ENCODE measurements at places on chromosomes 6 and 20.

DNA sequence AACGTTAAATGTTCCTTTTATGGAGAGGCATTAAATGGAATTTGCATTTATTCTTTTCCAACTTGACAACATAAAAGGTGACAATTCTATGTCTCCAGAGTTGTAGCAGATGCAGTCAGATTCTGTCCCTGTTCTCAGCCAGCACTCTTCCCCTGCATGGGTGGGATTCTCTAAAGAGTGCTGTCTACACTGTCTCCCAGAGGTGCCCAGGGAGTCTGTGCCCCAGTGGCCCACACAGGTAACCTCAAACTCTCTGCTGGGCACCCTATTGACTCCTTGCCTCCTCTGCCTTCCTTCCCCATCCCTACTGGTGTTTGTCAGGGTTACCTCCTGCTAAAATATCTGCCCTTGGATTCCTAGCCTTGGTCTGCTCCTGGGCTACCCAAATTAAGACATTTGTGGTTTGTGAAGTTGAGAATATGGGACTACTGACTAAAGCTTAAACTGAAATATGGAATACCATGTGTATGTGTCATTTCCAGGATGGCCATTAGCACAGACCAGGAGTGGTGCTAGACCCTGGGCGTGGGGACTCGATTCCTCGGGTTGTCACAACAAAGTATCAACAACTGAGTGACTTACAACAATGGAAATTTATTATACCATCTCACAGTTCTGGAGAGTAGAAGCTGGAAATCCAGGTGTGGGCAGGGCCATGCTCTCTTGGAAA, 284.7 kb downstream of the CDH26 start:
- no peak for DNase-seq

- no peak for DNase-seq
These were observed 16.5 kb downstream of the PEDS1 start for GRCh38 chr20:50136822-50137599.

- DNase-seq: no peak
These were observed 32.8 kb downstream of the LRP11 start for GRCh38 chr6:149831308-149831820.

DNA sequence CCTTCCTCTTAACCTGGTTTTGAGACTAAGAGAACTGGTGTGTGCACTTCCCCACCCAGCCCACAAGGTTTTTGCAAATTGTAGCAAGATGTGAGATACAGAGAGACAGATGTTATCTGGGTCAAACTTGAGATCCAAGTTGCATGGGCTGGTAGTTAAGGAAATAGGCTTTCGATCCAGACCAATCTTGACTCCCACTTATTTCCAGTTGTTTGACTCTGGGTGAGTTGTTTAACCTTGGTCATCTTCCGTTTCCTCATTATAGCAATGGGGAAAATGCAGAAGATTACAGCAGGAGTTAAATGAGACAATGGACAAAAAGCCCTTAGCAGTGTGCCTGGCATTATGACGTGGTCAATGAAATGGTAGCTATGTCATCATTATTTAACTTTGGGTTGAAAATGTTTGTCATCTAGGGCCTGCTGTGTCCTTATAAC, 1.7 kb downstream of the SNX21 start:
- no peak for DNase-seq

DNA sequence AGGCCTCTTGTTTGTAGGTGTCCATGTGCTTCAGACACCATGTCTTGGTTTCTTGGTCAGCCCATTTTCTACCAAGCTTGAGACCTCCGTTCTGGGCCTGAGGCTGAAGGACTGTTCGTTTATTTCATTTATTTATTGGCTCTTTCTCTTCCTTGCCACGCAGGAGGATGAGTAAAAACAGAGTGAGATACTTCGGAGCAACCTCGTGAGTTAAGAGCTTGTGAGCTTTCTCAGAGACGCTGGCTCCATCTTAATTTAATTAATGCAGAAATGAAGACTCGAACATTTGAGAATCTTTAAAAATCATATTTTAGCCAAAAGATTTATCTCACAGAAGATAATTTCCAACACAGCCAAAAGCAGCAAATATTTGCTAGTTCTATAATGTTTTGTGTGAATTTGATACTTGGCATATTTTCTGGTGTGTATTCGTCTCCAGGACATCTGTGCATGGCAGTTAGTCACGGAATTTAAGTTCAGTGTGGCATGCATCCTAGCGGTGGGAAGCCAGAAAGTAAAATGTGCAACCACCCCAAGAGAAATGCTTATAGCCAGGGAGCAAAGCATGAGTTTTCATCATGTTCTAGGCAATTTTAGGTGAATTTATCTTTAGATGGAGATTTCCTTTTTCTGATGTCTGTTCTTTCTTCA, 76.0 kb downstream of the THBS2 start:
- no peak for DNase-seq

- no peak for DNase-seq
These were observed 62.6 kb upstream of the STMND1 start for GRCh38 chr6:17039266-17039665.

GRCh38 chr20:906703-907270, 9.3 kb downstream of the ANGPT4 start:
- DNase-seq: no peak

DNA sequence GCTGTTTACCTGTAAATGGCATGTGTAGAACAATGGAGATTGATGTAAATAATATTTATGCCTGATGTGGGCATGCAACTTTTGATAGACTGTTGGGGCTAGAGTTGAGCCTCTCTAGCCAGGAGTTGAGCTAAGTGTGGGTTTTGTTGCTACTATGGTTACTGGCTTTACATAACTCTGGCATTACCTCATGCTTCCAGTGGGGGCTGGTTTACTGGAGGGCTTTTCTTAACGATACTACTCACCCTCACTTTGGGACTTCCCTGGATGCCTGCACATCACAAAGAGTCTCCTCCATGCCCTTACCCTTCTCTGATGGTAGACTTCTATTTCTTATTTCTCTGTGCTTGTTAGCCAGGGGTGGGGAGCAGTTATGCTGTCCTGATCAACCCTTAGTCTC, 524.6 kb upstream of the CDH4 start:
- DNase-seq: no peak

All from HFF-Myc (cell line).